ENCODE measurements at places on chromosomes 11 and 22. TPM values are rescaled to one million over a fixed set of nuclear protein-coding genes. Genes with fewer than 3 reads are reported as not detected.

SLC5A4 gene
- not detected for total RNA-seq

SLC22A12 gene
- not detected for total RNA-seq

ELF5 gene
- not detected for total RNA-seq

TMPRSS6 gene
- 0.73 TPM for total RNA-seq

Measured in activated CD4-positive, alpha-beta T cell treated with anti-CD3 and anti-CD28 coated beads, Interleukin-2, amount 10 ng/mL, durations not matched to agents 7 days and 5 days (primary cell).